Activated T-helper 1 cell treated with anti-CD3 and anti-CD28 coated beads, Interleukin-12 subunit alpha, Interleukin-12 subunit beta, Interleukin-2, Interleukin-4 antibody, amounts not matched to agents 30 ng/mL and 10 ng/mL and 1 ng/mL, durations not matched to agents 14 hours and 24 hours and 36 hours (primary cell): ENCODE measurements at places on chromosomes 12 and 14. TPM values are rescaled to one million over a fixed set of nuclear protein-coding genes. Genes with fewer than 3 reads are reported as not detected.

GRCh38 chr12:83185241-83185640, 498.5 kb downstream of the TMTC2 start:
- no peak for DNase-seq
- H3K27ac ChIP-seq, result no peak overlapping the region
- H3K27me3 ChIP-seq, result no peaks in the 10 kb centered on the region
- no peaks in the 10 kb centered on the region for H3K4me1 ChIP-seq

NUDT14 gene
- 8.5 and 10.9 TPM in 2 replicates for total RNA-seq

GRCh38 chr14:75389679-75390078, 38.1 kb upstream of the JDP2 start:
- DNase-seq, result no peak
- H3K36me3 ChIP-seq, result no peaks in the 10 kb centered on the region
- peaks cover 39% of the 10 kb centered on the region for H3K27me3 ChIP-seq
- H3K4me3 ChIP-seq, result no peak overlapping the region
- H3K27ac ChIP-seq, result no peak overlapping the region

- peaks cover 2% of the 10 kb centered on the region for H3K27me3 ChIP-seq
- H3K36me3 ChIP-seq, result no peaks in the 10 kb centered on the region
- no peaks in the 10 kb centered on the region for H3K4me1 ChIP-seq
- no peak overlapping the region for H3K27ac ChIP-seq
- H3K4me3 ChIP-seq, result no peak overlapping the region
Measured at GRCh38 chr14:32710731-32711680, 227.7 kb upstream of the NPAS3 start.

- H3K27ac ChIP-seq, result no peak overlapping the region
- no peaks in the 10 kb centered on the region for H3K27me3 ChIP-seq
- H3K36me3 ChIP-seq, result no peaks in the 10 kb centered on the region
- no peak overlapping the region for H3K4me3 ChIP-seq
Measured at GRCh38 chr12:128111951-128112350, 155.0 kb upstream of the TMEM132C start.
